ENCODE measurements at places on chromosomes 3 and 15. TPM values are rescaled to one million over a fixed set of nuclear protein-coding genes. Genes with fewer than 3 reads are reported as not detected.

ZBED2 gene
- total RNA-seq = 0.15 TPM

GRCh38 chr3:48688032-48688736 lies 2.5 kb upstream of the NCKIPSD start:
- no peak for DNase-seq

DNA sequence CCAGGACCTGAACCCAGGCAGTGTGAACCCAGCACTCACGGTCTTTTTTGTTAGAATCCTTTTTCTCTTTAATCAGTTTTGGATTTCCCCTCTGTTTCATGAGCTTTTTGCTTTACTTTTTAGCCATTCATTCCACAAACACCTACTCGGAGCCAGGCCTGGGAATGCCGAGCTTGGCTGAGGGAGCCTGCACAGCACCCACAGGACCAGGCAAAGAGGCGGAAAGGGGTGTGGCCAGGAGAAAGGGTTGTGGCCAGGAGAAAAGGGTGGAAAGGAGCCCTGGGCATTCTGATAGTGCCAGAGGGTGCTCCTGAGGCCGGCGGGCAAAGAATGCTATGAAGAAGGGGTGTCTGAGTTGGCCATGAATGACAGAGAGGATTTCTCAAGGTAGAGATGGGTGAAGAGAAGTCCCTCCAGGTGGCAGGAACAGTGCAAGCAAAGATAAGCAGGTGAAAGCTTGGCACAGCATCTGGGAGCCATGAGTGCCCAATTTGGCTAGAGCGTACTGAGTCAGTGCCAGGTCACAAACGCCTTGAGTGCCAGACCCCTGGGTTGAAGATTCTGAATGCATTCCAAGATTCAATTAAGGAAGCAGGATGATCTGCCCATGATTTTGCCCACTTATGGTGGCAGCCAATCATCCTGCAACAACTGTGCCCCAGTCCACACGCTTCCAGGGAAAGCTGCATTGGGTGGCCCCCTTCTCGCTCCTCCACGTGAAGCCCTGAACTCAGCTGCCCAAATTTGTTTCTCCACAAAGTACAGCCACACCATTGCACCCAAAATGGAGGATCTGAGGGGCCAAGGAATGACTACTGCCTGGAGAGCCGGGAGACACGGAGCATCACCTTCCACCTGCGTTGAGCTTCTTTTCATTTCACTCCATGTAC lies 157.2 kb downstream of the XXYLT1 start:
- no peak for DNase-seq

DNA sequence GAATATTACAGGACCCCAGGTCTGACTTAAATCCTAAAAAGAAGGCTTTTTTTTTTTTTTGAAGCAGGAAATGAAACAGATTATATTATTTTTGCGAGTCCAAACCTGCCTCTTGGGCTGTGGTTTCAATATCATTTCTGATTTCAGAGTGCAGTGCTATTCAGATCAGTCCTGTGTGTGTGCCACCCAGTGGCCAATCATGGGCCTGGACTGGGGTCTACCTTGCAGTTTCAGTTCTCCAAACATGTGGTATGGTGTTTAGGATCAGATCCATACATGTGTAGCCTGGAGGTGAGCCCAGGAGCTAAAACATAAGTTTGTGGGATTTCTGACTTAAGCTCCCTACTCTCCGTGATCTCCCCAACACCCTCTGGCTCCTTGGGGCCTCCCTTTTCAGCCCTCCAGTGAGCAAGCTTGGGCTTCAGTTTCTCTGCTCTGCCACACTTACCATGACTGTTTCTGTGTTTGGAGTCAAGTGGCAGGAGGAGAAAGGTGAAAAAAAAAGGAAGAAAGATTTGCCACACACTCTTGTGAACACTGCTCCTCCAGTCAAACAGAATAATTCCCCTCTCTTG lies 12.1 kb upstream of the THSD4 start:
- DNase-seq = peak; percentile 58

- DNase-seq = peak; percentile 94
These were observed 779.1 kb downstream of the MECOM start for GRCh38 chr3:168884353-168884903.

DNA sequence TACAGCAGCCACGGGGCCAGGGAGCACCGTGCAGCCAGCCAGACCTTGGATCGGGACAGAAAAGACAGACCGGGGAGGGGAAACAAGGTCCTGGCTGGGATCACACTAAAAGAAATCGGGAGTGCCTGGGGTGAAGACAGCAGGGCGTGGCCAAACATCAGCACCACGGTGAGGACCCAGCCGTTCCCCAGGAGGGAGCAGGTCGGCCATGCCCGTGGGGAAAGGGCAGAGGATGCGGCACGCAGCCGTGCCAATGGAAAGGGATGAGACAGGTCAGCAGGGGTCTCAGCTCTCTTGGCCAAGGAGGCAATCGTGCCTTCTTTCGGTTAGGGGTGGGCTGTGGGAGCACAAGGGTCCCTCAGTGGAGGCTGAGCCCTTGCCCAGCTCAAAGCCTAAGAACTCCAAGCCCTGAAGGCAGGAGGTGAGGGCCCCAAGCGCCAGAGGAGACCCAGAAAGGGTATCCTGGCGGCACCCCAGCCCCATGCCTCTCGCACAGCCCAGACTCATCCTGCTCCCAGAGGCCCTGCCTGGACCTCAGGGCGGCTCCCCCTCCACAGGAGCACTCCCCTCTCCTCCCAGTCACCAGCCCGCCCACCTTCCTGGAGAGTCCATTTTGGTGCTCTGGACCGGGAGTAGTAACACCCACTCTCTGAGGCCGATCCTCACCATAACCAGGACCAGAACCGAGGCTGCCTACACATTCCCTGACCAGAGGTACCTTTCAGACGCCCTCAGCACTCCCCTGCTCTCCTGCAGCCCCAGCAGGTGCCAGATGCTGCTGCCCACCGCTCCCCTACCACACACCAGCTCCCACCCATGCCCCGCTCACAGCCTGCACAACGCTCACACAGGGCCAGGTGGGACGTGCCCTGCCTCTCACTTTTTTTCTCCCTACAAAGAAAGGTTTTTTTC lies 23.2 kb upstream of the OCA2 start:
- no peak for DNase-seq

GPR149 gene
- total RNA-seq = not detected

DNA sequence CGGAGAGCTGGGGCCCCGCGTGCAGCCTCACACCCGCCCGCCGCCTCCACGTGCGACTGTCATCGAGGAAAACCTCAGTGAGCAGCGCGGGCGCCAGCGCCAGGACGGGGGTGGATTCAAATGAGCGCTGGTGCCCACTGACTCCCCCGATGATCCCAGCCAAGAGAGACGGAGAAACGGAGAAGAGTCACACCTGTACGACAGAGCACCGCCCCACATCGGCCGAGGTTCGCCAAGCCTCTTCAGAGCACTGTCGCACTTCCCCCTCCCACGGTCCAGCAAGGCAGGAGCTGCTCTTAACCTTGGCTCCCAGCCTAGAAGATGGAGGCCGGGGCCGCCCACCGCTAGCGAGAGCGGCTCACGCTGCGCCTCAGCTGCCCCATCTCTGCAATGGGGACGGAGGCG lies 130.9 kb upstream of the IQSEC1 start:
- DNase-seq = no peak

LRTM1 gene
- total RNA-seq = not detected

DNA sequence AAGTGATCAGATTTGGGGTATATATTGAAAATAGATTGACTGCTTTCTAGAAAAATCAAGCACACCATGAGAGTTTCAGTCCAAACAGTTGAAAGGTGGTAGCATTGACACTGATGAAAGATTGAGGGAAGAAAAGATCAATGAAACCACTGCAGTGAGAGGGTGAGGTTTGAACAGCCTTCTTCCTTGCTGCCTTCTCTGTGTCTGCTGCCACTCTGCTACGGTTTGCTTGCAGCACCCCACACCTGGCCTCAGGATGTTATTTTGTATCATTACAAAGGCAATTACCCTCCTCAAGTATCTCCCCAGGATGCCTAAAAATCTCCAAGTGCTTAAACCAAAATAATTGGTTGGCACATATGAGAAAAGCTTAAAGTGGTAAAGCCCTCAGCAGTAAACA lies 683.6 kb upstream of the ARPP21 start:
- no peak for DNase-seq

- DNase-seq = no peak
These were observed 198.3 kb downstream of the OTOL1 start for GRCh38 chr3:161694682-161695564.

DNA sequence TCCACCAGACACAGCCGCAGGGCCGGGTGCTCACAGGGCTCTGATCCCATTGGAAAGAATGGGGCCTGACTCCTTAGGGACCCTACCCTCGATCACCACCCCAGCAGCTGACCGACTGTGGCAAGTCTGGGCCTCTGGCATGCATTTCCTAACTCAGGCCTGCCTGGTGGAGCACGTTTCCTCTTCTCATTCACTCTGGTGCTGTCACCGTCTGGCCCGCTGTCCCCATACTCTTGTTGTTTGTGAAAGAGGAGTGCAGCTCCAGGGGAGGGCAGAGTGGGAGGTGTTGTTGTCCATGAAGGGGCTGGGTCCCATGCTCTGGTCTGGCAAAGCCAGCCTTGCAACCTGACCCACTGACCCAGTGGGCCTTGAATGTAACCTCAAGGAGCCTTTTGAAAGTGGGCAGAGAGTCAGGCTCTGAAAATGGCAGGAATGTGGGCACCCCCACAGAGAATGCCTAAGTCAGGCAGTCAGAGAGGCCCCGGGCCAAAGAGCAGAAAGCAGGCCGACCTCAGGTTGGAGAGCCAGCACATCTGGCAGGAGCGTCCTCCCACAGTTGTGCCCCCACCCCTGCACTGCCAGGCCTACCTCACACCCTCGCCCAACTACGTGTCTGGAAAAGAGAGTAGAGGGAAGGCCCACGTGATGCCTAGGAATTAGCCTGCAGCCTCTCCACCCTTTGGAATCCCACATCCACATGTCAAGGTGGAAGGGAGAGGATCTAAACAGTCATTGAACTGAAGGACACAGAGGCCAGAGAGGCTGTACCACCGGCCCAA lies 10.9 kb downstream of the SEMA7A start:
- DNase-seq = peak; percentile 77

KCNMB2 gene
- not detected for total RNA-seq

DNA sequence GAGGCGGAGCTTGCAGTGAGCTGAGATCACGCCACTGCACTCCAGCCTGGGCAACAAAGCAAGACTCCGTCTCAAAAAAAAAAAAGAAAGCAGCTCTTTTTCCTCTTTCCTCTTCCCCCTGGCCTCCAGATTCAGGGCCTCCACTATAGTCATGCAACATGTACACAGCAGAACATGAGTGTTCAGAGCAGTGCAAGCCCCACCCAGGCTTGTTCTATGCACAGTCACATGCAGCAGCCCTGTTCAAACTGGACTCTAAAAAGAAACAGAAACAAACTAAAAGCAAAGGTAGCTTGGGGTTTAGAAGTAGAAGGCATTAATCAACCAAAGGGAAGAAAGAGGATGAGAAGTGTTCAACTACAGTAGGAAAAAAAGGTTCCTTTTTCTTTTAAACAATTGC lies 11.8 kb downstream of the SHQ1 start:
- DNase-seq = no peak

DNA sequence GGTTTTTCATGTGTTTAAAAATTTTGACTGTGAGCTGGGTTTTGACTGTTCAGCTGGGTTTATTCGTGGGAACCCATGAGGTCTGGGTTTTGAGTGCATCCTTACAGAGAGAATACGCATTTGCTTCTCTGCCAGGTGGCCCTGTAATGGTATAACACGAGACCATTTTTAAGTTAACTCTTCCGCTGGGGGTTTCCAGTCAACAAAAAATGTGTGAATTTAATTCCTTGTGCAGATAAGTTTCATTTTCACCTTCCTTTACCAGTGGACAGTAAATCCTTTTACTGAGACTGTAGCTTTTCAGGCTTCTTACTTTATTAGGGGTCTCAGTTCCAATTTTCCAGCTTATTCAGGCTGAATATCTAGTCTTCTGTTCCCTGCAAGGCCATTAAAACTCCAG lies 149.6 kb downstream of the OPA1 start:
- DNase-seq = no peak

GRCh38 chr15:57509965-57510364 lies 81.7 kb upstream of the MYZAP start:
- DNase-seq = no peak

Measured in HFFc6 (cell line).